EH (cell line): ENCODE measurements at places on chromosomes 5 and 9.

DNA sequence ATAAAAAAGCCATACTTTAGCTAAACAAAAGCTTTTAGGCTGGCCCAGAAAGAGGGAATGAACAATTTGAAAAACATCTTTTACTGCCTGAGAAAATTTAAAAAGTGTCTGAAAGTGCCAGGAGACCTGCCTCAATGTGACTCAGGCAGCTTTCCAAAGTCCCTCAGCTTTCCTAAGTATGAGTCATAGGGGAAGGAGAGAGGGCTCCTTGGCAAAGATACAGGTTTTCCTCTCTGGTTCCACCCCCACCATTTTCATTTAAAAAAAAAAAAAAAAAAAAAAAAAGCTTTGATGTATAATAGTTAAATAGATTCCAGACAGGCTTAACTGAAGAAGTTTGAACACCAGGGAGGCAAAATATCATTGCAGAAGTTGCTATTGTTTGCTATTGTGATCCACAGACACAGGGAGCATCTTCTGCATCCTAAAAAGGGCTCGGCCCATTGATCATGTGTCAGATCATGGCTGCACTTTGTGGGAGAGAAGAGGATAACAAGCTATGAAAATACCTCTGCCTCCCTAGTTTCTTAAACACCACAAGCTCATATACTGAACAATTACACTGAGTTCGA lies 71.5 kb downstream of the MRPS27 start:
- DNase-seq = peak; percentile 96

GRCh38 chr9:98654247-98654646 lies 54.5 kb downstream of the GABBR2 start:
- peak; percentile 92 for DNase-seq

GRCh38 chr5:27472871-27473270 lies 434.5 kb upstream of the CDH9 start:
- DNase-seq = peak; percentile 30

GRCh38 chr5:38556599-38557307 lies at the start of gene LIFR:
LIFR (minus strand) TSS chr5:38556646; CDS start chr5:38530647, 25,999 bp downstream.
- DNase-seq = peak; percentile 85

DNA sequence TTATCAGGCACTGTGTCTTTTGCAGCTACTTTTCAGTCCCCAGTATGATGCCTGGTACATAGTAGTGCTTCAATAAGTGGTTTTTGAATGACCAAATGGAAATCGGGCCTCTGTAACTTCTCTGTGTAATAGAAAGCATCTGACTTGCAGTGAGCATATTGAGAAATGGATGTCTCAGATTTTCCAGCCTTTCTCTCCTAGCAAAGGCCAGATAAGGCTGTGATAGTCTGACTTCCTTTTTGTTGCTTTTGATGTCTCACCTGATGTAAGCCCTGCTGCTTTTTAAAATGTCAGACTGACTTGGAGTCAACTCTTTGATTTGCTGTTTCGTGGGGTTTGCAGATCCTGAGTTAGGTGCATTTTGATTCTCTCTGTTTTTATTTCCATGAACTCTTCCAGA lies 590.0 kb upstream of the ZNF608 start:
- DNase-seq = no peak

DNA sequence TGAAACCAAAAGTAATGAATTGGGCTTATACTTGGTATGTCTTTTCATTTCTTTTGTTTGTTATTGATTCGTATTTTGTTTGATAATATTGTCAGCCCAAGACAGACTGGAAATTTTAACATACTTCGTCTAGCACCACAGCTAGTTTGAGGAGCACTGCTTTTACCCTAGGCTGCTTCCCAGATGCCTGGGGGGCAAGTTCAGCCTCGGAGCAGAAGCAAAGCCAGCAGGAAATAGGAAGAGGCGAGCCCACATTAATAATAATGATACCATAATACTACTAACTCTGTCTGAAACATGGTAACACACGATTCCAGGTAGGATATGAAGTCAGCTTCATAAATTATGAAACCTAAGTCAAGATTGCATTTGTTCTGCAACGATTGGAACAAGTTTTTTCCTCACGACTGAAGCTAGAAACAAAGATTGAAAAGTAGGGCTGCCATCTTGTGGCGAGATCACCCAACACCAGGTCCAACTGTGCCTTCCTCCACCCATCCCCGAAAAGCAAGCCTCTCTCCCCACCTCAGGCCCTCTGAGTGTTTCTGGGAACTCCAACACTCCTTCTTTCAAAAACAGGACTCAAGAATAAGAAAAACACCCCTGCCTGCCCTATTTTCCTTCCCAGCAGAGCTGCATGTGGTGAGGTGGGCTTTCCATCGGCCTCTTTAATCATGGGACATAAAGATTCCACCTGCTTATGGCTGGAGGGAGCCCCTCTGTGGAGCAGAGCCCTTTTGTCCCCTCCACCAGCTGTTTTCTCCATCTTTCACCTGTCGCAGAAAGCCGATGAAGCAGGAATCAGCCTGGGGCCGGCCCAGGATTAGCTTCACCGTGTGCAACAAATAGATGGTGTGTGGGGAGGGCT lies 236.4 kb downstream of the CAAP1 start:
- DNase-seq = peak; percentile 32

DNA sequence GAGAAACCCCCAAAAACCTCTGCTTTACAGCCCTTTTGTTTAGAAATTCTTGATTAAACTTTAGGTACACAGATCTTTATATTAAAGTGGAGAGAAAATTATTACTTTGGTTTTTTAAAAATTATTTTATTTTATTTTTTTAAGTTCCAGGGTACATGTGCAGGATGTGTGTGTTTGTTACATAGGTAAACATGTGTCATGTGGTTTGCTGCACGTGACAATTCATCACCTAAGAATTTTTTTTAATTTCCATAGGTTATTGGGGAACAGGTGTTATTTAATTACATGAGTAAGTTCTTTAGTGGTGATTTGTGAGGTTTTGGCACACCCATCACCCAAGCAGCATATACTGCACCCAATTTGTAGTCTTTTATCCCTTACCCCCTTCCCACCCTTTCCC lies 581.7 kb downstream of the CSNK1G3 start:
- no peak for DNase-seq

DNA sequence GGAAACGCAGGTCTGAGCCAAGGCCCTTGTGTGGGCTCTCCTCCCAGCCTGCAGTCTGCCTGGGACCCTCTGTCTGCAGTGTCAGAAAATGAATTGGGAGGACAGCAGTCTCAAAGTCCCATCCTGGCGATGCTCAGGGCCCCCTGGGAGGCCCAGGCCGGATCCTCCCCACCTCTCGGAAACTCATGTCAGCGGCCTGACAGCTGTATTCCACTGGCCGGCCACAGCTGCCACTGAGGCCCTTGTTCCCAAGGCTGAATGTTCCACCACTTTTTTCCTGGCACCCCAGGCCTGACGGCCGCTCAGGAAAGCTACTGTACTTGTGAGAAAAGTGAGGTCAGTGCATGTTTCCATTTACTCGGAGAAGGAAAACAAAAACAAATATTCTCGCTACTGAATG lies 180.0 kb downstream of the FGF18 start:
- no peak for DNase-seq

GRCh38 chr9:1490341-1491232 lies 440.4 kb downstream of the DMRT2 start:
- DNase-seq = no peak

DNA sequence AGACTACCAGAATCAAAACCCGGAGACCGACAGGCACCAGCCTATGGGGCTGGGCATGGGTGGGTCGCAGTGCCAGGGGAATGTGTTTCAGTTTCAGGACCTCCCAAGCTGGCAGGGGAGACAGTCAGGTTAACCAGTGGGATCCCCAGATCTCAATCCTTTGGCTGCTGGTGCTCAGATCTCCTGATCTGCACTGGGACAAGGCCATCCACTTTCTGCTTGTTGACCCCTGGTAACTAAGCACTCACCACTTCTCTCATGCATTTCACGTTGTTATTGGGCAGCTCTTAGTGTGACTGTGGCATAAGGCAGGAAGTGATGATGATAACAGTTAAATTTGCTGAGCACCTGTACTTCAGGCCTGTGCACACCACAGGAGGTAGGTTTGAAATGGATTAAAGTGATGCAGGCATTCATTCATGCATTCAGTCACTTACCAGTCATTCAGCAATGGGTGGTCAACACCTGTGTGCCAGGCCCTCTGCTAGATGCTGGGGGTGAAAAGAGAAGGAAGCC lies 42.1 kb upstream of the STXBP1 start:
- DNase-seq = peak; percentile 50

- DNase-seq = peak; percentile 47
These were observed at the start of gene PCDHB7 for GRCh38 chr5:141172381-141173204. PCDHB7 (plus strand) TSS chr5:141172644; CDS start chr5:141172836, 192 bp downstream.

DNA sequence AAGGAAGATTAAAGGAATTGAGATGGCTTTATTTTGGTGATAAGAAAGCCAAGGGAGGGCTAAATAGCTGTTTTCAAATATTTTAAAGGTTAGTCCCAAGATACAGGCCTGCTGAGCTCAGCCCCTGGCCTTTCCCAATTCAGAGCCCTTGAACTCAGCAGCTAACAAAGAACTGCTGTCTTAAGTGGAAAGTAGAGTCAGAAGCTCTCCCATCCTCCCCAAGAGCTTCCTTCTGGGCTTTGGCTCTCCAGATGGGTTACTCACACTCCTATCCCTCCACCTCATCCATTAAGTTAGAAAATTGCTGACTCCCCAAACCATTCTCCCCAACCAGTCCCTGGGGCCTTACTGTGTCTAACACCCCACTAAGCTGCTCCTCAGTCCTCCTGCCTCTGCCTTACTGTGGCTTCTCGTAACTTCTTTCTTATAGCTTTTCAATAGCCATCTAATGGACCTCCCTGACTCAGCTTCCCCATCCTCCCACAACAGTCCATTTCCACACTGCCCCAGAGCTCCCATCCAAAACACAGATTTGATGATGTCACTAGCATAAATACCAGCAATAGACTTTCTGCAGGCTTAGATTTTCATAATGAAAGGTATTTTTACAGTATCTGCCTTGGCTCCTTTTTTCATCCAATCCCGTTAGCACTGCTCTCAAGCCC lies 239.1 kb downstream of the ENC1 start:
- DNase-seq = no peak
